Dermis blood vessel endothelial cell (primary cell): ENCODE measurements at places on chromosomes 5 and 9.

DNA sequence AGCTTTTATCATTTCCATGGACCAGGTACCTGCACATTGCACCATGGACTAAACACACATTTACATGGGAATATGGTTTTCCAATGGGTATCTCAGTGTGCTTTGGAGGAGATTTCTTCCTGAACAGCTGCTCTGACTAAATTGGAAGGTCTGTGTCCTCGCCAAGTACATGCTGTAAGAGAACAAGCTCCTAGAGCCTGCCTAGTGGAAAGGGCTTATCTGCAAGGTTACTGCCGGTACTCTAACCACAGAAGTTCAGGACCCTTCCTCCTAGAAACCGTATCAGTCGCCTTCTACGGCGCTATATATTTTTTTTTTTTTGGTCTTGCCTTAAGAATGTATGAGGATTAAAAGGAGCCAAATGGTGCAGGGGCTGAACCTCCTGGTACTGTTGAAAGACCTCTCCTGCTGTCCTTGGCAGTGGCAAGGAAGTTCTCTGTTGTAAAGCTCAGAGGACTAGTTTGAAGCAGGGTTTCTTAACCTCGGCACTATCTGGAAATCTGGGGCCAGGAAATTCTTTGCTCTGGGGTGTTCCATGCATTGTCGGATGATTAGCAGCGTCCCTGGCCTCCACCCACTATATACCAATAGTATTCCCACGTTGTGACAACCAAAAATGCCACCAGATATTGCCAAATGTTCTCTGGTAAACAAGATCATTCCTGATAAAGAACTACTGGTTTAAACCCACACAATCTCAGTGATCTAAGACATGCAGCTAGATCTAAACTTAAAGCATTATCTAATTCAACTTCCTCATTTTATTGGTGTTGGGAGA lies 107.4 kb downstream of the FBXO38 start:
- DNase-seq: no peak

- DNase-seq: no peak
Observed at GRCh38 chr5:54523534-54523933, 6.0 kb downstream of the SNX18 start.

DNA sequence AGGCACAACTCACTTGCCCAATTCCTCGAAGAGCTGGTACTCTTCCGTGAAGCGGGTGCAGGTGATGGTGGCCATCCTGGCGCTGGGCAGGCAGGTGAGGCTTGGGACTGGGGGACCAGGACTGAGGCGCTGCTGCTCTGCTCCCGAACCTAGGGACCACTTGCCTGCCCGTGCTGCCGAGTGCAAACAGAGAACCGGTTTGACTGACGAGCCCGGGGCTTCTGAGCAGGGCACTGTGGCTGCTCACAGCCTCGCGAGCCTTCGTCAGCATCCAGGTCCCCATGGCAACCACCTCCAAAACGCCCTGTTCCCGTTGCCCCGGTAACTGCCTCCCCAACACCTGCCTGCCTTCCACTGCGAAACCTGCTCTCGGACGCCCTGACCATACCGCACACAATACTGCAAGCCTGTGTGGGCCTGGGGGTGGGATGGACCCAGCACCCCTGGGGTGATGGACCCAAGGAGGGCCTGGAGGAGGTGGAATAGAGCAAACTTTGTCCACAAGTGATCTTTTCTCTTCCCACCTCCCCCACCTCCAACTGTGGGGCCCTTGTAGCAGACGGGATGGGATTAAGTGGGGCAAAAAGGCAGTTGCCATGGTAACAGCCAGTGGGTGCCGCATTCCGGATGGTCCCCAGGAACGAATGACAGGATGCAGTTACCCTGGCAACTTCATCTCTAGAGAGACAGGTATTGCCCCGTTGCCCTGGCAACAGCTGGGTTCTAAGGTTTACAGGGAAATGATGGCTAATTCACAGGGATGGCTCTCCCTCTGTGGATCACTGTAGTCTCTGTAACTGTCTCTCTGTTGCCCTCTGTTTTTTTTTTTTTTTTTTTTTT lies at the start of gene CAMK2A:
TSS of gene CAMK2A (minus strand) at position 223 of the 840 bp plus-strand sequence. CDS start at position 75, 148 bp downstream.
- DNase-seq: no peak

DNA sequence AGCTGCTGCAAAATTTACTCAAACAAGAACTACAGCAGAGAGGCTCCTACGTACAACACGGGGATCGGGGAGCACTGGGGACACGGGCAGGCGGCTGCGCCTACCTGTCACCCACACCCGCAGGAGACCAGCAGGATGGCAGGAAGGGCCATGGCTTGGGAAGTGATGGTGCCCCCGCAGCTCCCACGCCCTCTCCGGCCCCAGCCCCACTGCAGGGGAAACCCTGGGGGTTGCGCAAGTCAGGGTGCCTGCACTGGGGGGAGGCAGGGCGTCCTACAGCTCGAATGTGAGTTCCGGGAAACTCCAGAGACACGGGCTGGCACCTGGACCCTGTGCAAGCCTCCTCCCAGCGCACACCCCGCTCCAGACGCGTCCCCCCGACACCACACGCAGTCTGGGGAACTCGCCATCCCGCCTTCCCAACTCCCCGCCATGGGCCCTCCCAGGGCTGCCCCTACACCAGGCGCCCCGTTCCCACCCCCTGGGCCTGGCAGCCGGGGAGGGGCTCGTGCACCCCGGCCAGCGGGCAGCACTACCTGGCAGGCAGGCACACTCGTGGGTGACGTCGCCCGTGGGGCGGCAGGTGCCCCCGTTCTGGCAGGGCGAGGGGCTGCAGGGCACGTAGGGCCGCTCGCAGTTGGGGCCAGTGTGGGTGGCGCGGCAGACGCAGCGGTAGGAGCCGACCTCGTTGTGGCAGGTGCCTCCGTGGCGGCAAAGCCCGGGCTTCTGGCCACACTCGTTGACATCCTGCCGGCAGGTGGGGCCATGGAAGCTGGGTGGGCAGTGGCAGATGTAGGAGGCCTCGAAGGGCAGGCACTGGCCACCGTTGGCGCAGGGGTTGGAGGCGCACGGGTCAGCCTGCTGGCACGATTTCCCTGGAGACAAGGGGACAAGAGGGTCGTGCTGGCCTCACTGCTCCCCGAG lies 23.3 kb downstream of the NOTCH1 start:
- DNase-seq: no peak
